ENCODE measurements at places on chromosomes 4 and X.

DNA sequence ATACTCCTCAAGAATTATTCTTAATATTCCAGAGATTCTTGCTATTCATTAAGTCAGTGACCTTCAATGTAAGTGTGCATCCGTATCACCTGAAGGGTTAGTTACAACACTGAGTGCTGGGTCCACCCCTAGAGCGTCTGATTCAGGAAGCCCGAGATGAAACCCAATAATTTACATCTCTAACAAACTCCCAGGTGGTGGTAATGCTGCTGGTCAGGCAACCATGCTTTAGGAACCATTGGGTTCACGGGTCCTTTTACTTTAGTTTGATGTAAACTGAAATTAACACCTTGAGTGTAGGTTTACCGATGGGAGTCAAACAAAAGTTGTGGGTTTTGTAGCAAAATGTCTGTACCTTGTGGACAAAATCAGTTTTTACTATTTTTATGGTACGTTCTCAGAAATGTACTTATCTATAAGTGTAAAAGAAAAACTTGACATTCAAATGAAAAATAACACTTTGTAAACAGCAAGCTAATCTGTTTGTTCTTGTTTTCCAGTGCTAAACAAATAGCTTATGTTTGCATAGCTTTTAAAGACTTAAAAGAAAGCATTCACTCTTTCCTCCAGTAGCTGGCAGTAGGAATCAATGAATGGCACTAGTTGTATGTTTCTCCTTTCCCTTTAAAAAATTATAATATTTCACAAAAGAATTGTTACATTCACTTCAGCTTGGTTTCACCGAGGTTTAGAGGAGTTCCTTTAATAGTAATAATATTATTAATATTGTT, 32.7 kb downstream of the ACE2 start:
- DNase-seq = no peak

DNA sequence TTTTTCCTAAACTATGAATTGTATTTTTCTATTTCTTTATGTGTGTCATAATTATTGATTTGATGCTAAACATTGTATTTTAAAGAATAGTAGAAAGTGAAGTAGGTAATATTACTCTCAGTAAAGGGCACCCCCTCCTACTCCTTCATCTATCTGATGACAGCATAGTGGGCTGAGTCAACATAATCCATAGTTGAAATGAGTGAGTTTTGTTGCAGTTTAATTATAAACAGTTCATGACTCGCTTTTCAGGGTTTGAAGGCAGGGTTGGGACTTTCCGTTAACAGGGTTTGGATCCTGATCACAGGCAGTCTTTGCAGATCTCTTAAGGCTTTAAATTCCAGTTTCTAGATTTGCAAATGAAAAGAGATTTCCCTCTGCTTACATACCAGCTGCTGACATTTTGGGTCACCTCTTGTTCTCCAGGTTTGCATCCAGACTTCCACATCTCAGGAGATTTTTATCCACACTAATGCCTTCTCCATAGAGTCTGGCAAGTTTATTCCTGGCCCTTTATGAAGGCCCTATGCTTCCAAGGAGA, 54.0 kb upstream of the TACR3 start:
- DNase-seq = no peak

DNA sequence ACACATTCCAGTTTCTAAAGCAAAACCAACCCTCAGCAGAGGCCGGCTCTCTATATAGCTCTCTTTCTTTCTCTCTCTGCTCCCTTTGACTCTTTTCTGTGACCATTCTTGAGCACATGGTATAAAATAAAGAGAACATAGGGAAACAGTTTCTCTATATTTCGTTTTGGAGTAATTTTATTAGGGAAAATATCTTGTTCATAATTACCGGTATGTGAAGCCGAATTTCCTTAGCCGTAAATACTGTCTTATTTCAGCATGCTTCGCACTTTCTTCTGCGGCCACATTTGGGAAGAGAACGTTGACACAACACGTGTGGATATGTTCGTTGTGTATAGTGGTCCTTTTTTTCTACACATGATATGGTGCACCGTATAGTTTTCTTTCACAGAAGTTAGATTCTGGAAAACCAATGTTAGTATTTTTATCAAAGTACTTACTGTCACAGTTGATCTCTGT, 4.9 kb upstream of the LEF1 start:
- no peak for DNase-seq

- DNase-seq = no peak
Measured at GRCh38 chr4:161486461-161486860, 677.3 kb downstream of the FSTL5 start.

GRCh38 chr4:122873821-122874593, 47.4 kb downstream of the FGF2 start:
- no peak for DNase-seq

GRCh38 chrX:117458243-117458968, 658.2 kb downstream of the KLHL13 start:
- no peak for DNase-seq

DNA sequence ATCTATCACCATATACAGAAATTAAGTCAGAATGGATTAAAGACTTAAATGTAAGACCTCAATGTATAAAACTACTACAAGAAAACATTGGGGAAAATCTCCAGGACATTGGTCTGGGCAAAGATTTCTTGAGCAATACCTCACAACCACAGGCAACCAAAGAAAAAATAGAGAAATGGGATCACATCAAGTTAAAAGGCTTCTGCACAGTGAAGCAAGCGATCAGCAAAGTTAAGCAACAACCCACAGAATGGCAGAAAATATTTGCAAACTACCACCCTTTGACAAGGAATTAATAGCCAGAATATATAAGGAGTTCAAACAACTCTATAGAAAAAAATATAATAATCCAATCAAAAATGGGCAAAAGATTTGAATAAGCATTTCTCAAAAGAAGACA, 236.9 kb upstream of the EMCN start:
- DNase-seq = no peak
